ENCODE measurements at places on chromosomes 12 and 14. TPM values are rescaled to one million over a fixed set of nuclear protein-coding genes. Genes with fewer than 3 reads are reported as not detected.

The ACOT6 gene
- not detected for total RNA-seq

The NEUROD4 gene
- not detected for total RNA-seq

The MANSC4 gene
- total RNA-seq, result not detected

The TMTC1 gene
- 37.1 TPM for total RNA-seq

The JAG2 gene
- total RNA-seq, result 33.6 TPM

The PMCH gene
- not detected for total RNA-seq

The KCNA1 gene
- total RNA-seq, result not detected

The SLC24A4 gene
- 0.52 TPM for total RNA-seq

The NDRG2 gene
- 315 TPM for total RNA-seq

The SNW1 gene
- 49.8 TPM for total RNA-seq
